Activated CD4-positive, alpha-beta T cell treated with anti-CD3 and anti-CD28 coated beads for 24 hours (primary cell): ENCODE measurements at places on chromosomes 1 and 21.

- no peak for DNase-seq
Observed at GRCh38 chr1:93080179-93080823, 1.2 kb downstream of the MTF2 start.

GRCh38 chr1:55876276-55877060, 661.3 kb upstream of the USP24 start:
- no peak for DNase-seq

DNA sequence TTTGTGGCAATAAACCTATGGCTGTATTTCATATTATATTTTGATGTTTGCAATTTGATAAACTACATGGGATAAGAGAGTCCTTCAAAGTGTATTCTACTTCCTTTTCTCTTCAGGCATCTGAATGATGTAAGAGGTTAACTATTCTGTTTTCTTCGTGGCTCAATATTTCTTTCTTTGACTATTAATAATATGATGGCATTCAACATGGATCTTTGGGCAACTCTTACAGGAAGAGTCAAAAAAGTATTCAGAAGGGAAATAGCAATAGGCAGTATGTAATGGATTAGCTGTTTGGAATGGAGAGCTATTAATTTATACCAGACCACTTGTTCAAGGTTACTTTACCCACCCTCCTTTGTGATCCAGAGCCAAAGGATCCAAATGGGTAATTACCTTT, 74.4 kb downstream of the HMCN1 start:
- DNase-seq: no peak

- DNase-seq: no peak
Observed at GRCh38 chr1:156834322-156834721, 17.7 kb upstream of the SH2D2A start.

- no peak for DNase-seq
Observed at GRCh38 chr1:162536511-162536910, 25.0 kb upstream of the UAP1 start.

DNA sequence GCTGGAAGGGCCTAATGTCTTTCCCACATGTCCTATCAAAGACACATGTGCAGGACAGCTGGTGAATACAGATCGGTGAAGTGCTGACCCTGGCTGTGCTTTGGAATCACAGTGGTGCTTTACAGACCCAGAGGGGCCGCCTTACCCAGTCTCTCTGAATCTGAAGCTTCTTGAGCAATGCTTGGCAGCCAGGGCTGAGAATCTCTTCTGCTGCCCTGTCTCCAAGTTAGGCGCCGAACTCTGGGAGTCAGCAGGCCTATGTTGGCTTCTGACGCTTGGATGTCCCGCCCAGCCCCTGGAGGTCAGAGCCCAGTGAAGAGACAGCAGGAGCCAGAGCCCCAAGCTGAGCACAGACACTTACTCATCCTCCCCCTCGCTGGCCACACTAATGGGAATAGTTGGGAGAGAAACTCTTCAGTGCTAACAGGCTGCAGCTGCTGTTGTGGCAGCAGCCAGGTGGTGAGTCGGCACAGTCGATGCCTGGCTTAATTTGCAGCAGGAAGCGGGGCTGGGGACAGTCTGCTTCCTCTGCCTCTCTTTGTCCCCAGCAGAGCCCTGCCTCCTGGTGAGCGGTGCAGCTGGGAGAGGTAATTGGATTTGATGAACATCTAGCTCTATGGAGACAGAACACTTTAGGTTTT, 68.1 kb downstream of the URB2 start:
- DNase-seq: no peak

- DNase-seq: no peak
Observed at GRCh38 chr1:218297867-218298266, 12.8 kb downstream of the RRP15 start.

GRCh38 chr21:41029571-41029970, 138.4 kb upstream of the BACE2 start:
- no peak for DNase-seq

DNA sequence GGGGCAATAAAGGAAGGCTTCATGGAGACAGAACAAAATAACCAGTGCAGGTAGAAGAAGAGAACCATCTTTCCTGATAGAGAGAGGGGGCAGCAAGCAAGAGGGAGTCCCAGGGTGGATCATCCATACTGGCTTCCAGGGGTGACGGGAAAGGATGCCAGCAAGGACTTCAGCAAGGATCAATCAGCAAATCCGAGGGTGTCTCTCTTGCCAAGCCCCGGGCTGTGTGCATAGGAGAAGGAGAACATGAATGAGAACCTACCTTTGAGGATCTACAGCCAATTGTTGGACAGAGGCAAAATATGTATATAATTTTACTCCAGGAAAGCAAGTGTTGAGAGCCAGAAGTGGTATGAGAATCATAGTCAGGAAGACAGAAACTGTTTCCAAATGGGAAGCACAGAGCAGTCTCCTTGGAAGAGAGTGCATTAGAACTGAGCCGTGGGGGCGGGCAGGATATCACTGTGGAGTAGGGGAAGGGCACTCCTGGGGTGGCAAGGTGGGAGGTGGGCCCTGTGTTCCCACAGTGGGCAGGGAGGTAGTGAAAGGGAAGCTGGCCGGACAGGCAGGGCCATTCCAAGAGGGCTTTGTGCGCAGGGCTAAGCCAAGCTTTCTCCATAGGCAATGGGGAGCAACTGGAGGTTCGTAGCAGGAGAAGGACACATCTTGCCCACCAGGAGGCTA, 1.1 kb upstream of the S100A9 start:
- DNase-seq: no peak

DNA sequence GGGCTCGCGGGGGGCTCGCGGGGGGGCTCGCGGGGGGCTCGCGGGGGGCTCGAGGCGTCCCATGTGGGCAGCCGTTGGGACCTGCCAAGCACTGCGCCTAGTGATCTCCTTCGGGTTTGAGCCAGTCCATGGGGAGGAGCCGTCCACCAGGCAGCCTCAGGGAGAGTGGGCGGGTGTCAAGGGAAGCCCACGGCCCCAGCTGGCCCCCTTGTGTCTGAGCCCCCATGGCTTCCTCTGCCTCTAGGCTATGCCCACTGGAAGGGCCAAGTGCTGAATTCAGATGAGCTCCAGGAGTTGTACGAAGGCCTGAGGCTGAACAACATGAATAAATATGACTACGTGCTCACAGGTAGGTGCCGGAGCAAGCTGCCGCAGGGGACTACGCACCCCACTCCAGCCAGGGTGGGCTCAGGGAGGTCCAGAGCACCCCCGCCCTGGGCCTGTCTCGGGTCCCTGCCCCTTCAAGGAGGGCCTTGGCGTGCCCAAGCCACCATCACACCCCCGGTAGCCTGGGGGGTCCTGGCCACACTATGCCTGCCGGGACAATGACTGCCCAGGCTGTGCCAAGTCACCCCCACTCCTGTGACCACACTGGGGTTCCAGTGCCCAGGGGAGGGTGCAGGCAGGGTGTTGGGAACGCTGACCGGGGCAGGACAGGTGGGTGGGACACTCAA, 22.6 kb downstream of the PDXK start:
- DNase-seq: no peak

- DNase-seq: no peak
Observed at GRCh38 chr1:221575605-221576004, 166.3 kb downstream of the DUSP10 start.

- DNase-seq: no peak
Observed at GRCh38 chr1:6976044-6976375, 190.8 kb downstream of the CAMTA1 start.

DNA sequence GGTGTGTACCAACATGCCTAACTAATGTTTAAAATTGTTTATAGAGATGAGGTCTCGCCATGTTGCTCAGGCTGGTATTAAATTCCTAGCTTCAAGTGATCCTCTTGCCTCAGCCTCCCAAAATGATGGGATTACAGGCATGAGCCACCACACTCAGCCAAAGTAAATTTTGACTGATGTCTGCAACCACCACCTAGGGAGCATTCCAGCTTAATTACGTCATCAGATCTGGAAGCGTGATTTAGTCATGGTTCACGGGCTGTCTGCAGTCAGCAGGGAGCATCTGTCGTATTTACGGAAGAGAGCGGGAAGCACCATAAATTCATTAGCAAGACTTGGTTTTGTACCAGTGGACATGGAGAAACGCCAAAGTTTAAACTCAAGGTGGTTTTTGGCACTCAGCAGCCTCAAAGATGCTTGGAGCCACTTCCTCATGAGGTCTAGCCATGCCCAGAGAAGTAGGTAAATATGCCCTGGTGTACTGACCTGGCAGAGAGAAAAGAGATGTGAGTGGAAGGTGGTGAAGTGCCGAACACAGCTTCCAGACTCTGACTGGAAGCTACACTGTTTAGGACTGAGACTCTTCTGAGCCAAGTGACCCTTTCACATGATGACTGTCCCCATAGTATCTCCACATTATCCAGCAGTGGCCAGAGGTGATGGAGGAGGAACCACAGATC, 60.8 kb upstream of the SLC35F3 start:
- no peak for DNase-seq

- no peak for DNase-seq
Observed at GRCh38 chr1:95584315-95584714, 350.3 kb downstream of the RWDD3 start.

GRCh38 chr1:114088392-114089299, 65.0 kb downstream of the SYT6 start:
- no peak for DNase-seq

GRCh38 chr1:236009191-236009590, 55.7 kb downstream of the NID1 start:
- DNase-seq: no peak

- no peak for DNase-seq
Observed at GRCh38 chr1:170296211-170296610, 150.5 kb downstream of the NTMT2 start.

- DNase-seq: no peak
Observed at GRCh38 chr1:221327954-221328353, 413.9 kb downstream of the DUSP10 start.

GRCh38 chr1:15028102-15028501, 125.4 kb upstream of the TMEM51 start:
- DNase-seq: no peak

GRCh38 chr1:193558491-193559028, 372.1 kb upstream of the B3GALT2 start:
- DNase-seq: no peak

DNA sequence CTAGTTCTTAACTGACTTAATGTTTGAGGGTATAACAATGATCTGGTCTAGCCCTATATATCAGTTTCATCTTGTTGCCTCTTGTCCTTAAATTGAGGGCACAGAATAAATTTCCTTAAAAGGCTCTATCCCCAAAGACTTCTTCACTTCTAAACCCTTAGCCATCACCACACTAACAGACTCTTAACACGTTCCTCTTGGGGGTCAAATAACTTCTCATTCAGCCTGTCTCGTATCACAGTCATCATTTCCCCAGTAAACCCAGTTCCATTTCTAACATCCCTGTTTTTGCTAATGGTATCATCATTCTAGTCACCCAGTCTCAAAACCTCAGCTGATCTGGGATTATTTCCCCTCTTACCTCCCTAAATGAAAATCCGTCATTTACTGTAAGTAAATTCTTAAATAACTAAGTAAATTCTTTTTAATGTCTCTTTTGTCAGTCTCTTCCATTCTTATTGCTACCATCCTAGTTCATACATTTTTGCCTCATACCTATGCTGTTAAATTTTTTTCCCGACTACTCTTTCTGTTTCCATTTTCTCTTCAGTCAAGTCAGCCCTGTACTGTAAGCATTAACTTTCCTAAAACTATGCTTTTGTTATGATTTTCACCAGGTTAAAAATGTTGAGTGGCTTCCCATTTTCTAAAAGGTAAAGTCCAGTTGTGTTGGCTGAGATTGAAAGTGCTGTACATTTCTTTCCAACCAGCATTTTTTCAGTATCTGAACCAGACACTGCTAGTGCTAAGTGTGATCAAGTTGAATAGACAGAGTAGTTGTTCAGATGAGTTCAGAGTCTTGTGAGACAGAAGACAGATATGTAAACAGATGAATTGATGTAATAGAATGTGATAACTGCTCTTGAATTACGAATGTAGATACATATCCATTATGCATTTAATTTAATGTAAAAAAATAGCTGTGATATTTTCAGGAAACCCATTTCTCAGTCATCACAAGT, 6.9 kb downstream of the CTTNBP2NL start:
- no peak for DNase-seq

DNA sequence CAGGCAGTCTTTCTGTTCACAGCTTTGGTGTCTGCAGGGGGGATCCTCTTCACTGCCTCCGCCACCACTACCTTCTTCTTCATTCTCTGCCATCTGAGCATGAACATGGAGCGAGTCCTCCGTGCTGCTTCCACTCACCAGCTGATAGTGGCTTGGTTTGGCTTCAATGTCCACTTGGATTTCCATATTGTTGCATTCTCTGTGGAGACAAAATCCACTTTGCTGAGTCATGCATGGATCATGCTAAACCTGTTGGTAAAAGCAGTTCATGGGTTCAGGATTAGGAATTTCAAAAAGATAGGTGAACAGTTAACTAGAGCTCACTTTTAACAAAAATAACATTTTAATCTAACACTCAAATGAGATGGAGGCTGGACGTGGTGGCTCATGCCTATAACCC, 27.5 kb downstream of the RNF19B start:
- no peak for DNase-seq

- peak; percentile 63 for DNase-seq
Observed at GRCh38 chr1:32249831-32250525, 1.1 kb upstream of the LCK start.

GRCh38 chr1:942411-942821, 16.6 kb downstream of the NOC2L start:
- DNase-seq: no peak

GRCh38 chr21:29430030-29430429, 131.3 kb downstream of the BACH1 start:
- DNase-seq: no peak

GRCh38 chr1:202958544-202959275, 598 bp upstream of the ADIPOR1 start:
- no peak for DNase-seq

- DNase-seq: no peak
Observed at GRCh38 chr1:51348147-51348527, 17.8 kb upstream of the TTC39A start.

DNA sequence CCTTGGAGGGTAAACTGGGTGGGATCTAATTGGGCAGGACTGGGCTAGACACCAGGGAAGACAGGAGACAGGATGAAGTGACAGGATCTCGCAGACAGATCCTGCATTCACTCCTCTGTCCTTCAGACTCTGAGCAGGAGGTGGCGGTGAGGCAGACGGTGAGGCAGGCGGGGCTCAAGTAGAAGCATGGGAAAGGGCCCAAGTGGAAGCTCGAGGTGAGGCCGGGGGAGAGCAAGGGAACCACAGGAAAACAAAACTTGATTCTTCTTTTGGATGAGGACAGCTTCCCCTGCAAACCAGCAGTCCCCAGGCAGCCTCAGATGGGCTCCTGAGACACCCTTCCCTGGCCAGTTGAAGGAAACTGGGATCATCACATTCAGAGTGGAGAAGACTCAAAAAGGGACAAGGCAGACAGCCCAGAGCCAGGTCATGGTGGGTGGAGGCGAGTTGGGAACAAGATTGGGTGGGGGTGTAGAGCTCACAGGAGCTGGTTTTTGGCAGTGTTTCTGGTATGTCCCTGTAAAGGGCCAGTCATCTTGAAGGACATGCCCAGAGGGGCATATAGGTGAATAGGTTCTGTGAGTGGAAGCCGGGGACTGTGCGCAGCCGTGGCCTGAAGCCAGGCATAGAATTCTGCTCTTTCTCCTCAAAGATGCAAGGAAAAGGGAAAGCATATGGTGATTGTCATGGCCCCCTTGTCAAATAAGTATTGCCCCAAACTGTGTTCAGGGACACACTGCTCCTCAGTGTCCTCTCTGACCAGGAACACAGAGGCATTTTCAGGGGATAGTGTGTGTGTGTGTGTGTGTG, 18.0 kb downstream of the INKA2 start:
- no peak for DNase-seq
